ENCODE measurements at places on chromosomes 5 and 9.

GRCh38 chr5:35855187-35855586, 1.5 kb upstream of the IL7R start:
- no peak for DNase-seq

DNA sequence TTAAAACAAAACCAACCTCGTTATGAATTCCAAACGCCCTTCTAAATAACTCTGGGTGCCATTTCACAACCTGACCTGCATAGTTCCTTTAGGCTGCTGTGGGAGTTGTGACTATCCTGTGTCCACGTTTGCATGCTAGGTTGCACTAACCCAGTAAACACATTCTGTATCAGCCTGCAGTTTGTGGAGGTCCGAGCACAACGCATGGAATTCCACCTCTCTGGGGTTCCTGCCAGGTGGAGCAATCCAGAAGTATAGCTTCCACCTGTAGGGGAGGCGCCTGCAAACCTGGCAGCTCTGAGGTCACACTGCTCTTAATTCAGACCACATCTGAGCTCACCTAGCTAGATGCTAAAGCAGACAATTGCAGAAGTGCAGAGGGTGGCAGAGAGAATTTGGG, 57.2 kb downstream of the MARCHF3 start:
- DNase-seq = no peak

DNA sequence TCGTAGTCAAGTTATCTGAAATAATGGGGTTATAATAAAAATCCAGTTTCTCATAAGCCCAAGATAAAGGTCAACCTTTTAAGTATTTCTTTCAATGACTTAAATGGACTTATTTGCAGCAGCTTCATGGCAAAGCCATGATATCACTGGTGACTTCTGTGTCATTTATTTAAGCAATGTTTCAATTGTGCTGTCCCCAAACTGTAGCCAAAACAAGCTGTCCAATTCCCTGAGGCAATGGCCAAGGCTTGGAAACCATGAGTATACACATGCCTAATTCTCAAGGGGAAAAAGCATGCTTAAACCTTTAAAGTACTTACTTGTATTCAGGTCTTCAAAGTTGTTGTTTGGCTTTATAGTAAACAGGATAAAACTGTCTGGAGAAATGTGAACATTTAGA, 376.4 kb upstream of the TNC start:
- no peak for DNase-seq

DNA sequence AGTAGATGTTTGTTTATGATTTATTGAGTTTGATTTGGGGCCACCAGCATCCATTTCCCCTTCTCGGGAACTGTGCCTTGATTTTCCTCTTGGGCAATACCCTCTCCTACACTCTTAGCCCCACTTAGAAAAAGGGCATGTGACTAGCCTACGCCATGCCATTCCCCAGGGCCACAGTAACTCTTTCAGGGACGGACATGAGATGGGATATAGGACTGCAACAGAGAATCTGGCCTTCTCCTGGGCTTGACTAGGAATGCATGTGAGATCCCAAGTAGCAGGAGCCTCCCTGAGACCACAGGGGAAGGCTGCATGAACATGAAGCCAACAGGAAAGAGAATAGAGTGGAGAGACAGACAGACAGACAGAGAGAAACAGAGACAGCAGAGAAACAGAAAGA, 30.7 kb upstream of the SPARC start:
- DNase-seq = no peak

DNA sequence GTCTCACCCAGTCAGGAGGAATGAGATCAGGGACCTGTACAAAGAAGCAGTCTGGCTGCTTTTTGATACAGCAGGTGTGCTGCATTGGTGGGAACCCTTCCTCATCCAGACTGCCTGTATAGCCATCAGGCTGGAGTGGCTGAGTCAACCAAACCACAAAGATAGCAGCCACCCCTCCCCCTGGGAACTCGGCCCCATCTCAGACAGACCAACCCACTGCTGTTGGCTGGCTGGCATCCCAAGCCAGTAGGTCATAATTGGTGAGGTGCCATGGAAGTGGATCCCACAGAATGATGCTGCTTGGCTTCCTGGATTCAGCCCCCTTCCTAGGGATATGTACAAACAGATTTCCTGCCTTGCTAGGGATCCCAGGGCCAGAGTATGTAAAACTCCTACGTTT, 60.9 kb downstream of the YTHDC2 start:
- DNase-seq = no peak

All from stimulated activated CD4-positive, alpha-beta T cell treated with anti-CD3 and anti-CD28 coated beads, Interleukin-2, amount 100 ng/mL, for 4 hours (primary cell).